Regular cardiac myocyte (primary cell): ENCODE measurements at places on chromosomes 7 and 10. TPM values are rescaled to one million over a fixed set of nuclear protein-coding genes. Genes with fewer than 3 reads are reported as not detected.

TLX1 gene
- total RNA-seq: not detected in 2 replicates

DGKI gene
- total RNA-seq: 5.6 and 22.3 TPM in 2 replicates

SPDYE5 gene
- under 0.01 TPM in 1 of 2 replicates, not detected in the other for total RNA-seq

WBP1L gene
- 61.9 and 65.1 TPM in 2 replicates for total RNA-seq

PKD2L1 gene
- not detected in 2 replicates for total RNA-seq

FAM180A gene
- 3.1 and 21.5 TPM in 2 replicates for total RNA-seq
